Stimulated activated CD8-positive, alpha-beta memory T cell treated with anti-CD3 and anti-CD28 coated beads, Interleukin-12 subunit alpha, Interleukin-12 subunit beta, amount 100 ng/mL, for 1 hour (primary cell): ENCODE measurements at places on chromosomes 5 and 9.

DNA sequence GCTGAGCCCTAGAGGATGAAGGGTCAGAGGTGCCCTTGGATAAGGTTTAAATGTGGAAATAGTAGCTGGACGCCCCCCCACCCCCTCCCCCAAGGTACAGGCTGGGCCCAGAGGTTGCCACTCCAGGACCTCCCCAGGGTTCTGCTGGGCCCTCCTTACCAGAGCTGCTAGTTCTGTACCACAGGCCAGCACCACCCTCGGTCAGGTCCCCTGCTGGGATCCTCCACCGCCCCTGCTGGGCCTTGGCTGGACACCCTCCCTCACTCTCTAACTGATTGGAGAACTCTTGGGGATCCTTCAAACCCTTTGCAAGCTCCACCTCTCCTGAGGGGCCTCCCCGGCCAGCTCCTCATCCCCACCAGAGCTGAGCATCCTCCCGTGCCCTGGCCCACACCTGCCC lies 34.9 kb downstream of the PTGES start:
- no peak for DNase-seq

- DNase-seq: no peak
These were observed 20.4 kb upstream of the RPS14 start for GRCh38 chr5:150469718-150470469.

DNA sequence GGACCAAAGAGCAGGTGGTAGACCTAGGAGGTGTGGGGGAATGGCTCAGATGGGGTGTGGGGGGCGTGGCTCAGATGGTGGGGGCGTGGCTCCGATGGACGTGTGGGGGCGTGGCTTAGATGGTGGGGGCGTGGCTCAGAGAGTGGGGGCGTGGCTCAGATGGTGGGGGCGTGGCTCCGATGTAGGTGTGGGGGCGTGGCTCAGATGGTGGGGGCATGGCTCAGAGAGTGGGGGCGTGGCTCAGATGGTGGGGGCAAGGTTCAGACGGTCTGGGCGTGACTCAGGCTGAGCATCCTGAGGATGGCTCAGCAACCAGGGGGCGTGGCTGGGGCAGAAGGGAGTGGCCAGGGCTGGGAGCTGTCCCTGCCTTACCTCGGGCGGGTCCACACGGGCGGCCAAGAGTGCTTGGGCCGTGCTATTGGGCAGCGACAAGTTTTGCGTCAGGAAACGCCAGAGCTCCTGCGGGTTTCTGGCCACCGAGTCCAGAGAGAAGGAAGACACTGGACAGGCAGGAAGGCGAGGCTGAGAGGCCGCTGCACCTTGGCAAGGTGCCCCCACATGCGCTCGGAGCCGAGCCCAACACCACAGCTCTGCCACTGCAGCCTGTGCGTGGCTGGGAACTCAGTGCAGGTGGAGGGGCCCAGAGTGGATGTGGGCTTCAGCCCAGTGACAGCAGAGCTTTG lies 5.9 kb downstream of the ABCA2 start:
- DNase-seq: peak; percentile 48

GRCh38 chr5:109451146-109451545 lies 41.4 kb upstream of the PJA2 start:
- DNase-seq: no peak

GRCh38 chr5:114369680-114370417 lies 8.0 kb downstream of the KCNN2 start:
- DNase-seq: no peak

DNA sequence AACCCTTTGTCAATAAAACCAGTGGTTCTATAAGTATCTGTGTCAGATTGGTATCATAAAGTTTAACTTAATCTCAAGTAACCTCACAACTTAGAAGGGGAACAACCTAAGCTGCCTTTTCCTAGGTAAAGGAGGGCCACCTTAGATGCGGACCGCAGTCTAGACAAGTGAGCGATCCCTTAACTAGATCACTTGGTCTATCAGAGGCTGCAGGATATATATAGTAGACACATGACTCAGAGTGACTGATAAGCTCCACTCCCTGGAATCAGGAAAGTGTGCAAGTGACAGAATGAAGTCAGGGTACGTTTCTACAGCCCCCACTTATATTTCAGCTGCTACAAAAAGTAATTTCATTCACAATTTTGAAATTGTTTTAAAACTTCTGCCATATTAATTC lies 7.4 kb downstream of the REEP5 start:
- no peak for DNase-seq

- DNase-seq: peak; percentile 23
These were observed 35.2 kb upstream of the SPATA31C2 start for GRCh38 chr9:88173378-88173999.

DNA sequence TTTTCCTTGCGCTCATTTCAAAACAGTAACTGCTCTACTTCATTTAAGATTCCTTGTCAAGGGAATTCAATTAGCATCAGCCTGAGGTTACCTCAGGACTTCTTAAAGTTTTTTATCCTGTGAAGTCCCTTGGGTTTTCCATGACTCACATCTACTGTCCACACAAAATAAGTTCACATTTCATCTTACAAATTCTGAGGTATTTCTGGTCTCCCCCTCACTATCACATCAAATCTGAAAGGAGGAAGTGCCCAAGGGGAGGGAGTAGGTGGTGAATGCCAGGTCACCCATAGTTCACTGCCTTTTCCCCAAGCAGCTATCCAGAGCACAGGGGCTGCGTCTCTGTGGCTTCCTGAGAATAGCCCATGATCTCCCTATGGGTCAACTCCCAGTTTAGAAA lies 227.1 kb upstream of the NREP start:
- DNase-seq: no peak

DNA sequence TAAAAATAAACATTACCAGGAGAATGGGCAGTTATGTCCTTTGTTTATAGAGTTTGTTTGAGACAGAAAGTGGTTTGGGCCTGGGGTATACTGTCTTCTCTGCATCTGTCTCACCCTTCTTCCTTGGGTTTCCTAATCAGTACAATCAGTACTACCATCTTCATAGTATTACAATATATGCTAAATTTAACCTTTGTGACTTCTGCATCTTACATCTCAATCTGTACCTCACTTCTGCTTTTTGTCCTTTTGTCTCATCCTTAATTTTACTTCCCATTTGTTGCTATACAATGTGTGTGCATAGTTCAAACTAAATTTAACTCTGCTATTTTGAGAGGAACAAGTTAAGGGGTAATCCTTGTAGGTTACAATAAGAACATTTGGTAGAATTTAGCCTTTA lies 19.6 kb downstream of the FBXO38 start:
- no peak for DNase-seq

DNA sequence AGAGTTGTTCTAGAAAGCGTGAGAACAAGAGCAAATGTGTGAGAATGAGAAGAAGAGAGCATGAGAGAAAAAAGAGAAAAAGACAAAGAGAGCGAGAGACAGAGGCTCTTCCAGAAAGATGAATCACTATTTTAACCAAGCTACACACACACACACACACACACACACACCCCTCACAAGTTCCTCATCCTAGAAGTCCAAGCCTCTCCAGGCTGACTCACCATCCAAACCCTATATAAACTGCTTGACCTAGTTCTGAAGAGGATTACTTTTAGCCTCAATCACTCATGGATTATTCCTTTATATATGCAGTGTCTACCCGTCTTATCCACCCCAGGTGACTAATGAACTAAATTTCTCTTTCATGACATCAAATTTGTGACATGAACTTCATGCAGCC lies 37.6 kb downstream of the C9orf57 start:
- DNase-seq: no peak

DNA sequence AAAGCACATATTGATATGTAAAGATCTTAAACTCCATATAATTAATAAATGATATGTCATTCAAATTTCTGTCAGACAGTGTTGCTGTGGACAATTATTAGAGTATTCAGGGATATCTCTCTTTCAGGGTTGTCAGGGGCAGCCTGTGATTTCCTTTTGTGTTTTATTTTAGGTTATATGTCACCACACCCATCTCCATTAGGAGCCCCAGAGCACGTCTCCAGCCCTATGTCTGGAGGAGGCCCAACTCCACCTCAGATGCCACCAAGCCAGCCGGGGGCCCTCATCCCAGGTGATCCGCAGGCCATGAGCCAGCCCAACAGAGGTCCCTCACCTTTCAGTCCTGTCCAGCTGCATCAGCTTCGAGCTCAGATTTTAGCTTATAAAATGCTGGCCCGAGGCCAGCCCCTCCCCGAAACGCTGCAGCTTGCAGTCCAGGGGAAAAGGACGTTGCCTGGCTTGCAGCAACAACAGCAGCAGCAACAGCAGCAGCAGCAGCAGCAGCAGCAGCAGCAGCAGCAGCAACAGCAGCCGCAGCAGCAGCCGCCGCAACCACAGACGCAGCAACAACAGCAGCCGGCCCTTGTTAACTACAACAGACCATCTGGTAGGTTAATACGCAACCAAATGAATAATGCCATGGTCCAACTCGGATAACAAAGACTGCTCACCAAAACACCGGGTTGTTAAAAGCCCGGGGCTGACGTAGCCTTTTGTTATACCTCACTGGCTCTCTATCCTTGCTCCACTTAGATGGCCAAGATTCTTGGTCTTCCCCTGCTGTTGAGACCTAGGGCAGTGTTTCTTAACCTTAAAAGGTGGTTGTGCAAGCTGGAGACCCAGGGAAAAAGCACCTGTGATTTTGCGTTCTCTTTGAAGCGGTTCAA lies 24.4 kb downstream of the SMARCA2 start:
- DNase-seq: no peak

DNA sequence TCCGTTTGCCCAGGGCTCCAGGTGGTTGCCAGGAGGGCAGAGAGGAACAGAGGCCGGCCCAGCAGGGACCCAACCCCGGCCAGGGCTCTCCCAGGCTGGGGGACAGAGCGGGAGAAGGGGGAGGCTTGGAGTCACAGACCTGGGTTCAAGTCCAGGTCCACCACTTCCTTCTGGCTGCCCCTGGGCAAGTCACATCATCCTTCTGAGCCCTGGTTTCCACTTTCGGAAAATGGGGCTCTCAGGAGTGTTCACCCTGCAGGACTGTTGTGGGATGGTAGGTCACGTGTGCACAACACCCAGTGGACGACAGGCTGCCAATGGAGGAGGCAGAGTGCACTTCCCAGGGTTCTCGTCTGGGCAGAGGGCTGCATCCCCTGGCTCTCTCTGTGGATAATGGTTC lies 245.4 kb downstream of the PBX3 start:
- no peak for DNase-seq

GRCh38 chr5:83145241-83145640 lies 67.9 kb downstream of the XRCC4 start:
- DNase-seq: no peak

GRCh38 chr9:121182101-121182836 lies 19.4 kb downstream of the RAB14 start:
- no peak for DNase-seq

DNA sequence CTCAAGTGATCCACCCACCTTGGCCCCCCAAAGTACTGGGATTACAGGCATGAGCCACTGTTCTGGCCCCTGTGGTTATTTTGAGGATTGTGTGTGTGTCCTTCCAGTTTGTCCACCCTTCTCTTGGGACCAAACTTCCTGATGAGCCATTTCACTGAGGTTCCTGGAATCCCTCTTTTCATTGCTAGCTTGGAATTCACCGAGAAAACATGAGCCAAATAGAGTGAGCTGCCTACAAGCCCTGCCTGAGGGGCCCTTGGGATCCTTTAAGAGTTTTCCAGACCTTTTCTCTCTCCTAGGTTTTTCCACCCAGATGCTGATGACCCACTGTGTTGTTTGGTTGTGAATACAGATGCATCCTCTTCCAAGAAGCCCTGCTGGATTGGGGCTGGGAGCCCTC lies 13.2 kb upstream of the KIF12 start:
- no peak for DNase-seq

- no peak for DNase-seq
These were observed 90.6 kb downstream of the CNTLN start for GRCh38 chr9:17225407-17225806.

- no peak for DNase-seq
These were observed 99.3 kb downstream of the CDK5RAP2 start for GRCh38 chr9:120480707-120481106.
